ENCODE measurements at places on chromosomes 3 and 15.

DNA sequence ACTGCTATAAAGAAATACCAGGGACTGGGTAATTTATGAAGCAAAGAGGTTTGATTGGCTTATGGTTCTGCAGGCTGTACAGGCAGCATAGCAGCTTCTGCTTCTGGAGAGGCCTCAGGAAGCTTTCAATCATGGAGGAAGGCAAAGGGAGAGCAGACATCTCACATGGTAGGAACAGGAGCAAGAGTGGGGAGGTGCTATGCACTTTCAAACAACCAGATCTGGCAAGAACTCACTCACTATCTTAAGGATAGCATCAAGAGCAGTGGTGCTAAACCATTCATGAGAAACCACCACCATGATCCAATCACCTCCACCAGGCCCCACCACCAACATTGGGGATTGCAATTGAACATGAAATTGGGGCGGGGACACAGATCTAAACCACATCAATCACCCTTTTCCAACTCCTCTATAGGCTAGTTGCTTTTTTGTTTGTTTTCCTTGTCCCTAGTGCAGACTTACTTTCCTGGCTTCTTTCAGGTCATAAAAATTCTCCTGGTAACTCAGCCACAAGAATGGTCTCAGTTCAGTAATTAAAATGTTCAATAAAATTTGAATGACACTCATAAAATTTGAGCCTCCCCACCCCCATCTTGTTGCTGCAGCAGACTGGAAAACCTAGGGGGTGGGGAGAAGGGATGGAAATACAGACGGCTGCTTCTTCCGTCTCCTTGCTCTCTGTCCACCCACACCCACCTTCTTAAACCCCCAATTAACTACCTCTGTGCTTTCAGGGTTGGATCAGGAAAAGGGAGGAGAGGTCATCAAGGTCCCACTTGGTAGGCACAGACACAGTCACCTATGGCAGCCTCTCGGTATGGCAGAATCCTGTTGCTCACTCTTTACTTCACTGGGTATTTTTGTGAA is 16.3 kb upstream of the TIPARP start:
- no peak for DNase-seq

DNA sequence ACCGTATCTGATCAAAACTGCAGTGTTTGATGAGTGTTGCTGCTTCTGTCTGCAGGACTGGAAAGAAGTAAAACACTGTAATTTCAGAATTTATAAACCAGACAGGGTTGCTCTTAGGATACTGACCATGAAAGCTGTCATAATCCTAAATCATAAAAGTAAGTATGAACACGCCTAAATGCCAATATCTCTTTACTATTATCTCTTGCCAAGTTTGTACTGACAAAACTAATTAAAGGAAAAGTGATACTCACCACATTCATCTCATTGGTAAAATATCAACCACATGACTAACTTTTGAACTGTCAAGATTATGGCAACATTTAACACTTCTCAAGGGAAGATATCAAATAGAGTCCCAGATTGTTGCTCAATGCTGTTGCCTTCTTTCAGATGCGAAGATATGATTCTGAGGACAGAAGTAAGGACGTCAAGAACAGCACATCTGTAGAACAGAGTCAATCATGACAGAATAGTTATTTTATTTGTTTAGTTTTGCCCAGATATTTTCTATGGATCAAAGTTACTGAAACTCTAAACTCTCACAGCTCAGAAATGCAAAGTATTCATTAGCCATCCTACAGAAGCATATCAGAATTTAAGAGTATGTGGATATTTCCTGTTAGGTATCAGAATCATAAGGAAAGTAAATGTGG is 61.4 kb upstream of the COL8A1 start:
- no peak for DNase-seq

DNA sequence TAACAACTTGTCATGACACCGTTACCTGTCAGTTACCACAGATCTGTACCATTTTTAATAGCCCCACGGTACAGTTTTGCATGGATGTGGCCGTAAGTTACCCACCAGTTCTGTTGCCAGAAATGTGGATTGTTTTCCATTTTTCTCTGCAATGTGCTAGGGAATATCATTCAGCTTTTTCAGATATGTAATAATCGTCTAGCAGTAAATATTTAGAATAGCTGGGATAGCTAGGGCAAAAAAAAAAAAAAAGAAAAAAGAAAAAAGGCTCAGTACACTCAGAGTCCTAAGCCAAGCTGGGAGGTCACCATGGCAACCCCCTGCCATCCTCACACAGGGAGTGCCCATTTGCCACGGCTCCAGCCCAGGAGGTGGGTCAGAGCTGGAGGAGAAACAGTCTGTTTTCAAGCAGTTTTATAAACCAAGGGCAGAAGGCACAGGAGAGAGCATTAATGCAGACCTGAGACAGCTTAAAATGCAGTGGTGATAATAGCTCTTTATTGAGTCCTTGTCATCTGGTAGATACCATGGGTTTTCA is 25.2 kb downstream of the PAQR5 start:
- DNase-seq = no peak

GRCh38 chr15:42933886-42934667 is 13.5 kb upstream of the TTBK2 start:
- DNase-seq = no peak

DNA sequence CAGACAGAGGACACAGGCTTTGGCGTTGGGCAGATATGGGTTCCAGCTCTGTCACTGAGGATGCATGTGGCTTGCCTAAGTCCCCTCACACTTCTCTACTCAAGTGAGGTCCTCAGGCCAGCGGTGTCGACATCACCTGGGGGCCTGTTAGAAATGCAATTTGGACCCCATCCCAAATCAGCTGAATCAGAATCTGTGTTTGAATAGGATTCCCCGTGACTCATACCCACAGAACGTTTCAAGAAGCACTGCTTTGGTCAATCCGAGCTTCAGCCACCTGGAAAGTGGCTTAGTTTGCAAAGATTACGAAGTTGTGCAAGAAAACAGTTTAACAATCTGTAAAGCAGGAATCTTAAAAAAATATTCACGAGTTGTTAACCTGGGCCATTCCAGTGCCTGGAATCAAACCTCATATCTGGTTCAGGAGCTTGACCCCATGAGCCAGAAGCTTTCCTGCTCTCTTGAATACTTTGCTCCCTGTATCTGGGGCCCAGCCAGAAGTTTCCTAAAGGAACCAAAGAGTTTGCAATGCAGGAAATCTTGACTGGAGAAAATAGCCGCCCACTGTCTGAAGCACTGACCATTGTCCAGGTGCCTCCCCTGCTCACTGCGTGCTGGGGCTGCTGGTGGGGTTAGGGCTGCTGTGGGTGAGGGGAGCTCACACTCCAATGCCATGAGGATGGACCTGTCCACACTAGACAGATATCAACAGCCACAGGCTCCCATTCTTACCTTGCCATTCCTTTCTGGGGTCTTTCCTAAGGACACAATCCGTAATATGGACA is 208.5 kb upstream of the LINGO1 start:
- no peak for DNase-seq

DNA sequence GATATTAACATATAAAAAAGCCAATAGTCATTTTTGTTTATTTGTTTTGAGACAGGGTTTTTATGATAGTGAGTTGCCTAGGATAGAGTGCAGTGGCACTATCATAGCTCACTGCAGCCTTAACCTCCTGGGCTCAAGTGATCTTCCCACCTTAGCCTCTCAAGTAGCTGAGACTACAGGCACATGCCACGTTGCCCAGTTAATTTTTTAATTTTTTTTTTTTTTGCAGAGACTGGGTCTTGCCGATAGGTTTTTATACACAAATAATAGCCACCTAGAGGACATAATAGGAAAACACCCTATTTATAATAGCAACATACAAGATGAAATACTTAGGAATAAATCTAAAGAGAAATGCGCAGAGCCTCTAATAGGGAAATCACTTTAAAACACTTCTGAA is 13.3 kb downstream of the EIF3J start:
- peak; percentile 64 for DNase-seq

- no peak for DNase-seq
Observed at GRCh38 chr3:149215515-149215914, 6.1 kb downstream of the CP start.

- no peak for DNase-seq
Observed at GRCh38 chr15:90076716-90077115, 25.6 kb downstream of the IDH2 start.

- no peak for DNase-seq
Observed at GRCh38 chr3:39446444-39446843, 21.0 kb upstream of the MOBP start.

GRCh38 chr15:90389513-90389912 is 1.5 kb downstream of the IQGAP1 start:
- DNase-seq = no peak

GRCh38 chr15:66747223-66747622 is 45.2 kb downstream of the SMAD6 start:
- no peak for DNase-seq

DNA sequence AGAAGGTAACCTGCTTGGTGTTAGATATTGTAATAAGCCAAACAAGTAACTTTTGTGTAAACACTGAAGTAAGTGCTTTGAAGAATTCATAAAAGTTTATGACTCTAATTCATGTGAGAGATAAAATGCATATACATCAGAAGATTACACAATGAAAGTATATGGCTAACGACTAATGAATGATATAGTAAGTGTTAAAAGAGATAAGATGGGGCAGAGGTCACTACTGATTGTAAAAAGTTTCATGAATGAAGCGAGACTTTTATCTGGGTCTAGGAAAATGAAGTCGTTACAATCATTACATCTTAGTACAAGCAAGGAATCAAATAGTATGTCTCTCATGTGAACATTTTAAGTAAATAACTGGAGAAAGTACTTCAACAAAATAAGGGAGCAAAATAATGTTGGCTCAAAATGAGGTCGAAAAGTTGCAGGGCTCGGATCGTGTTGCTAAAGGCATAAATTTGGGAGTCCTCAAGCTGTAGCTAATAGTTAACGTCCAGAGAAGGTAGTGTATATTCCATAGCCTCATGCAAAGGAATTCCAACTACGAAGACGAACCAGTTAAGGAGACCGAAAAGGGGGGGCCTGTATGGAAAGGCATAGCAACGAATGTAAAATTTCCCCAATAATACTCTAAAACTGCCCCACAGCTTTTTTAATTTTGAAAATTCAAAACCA is 984 bp upstream of the DUT start:
- DNase-seq = peak; percentile 51

DNA sequence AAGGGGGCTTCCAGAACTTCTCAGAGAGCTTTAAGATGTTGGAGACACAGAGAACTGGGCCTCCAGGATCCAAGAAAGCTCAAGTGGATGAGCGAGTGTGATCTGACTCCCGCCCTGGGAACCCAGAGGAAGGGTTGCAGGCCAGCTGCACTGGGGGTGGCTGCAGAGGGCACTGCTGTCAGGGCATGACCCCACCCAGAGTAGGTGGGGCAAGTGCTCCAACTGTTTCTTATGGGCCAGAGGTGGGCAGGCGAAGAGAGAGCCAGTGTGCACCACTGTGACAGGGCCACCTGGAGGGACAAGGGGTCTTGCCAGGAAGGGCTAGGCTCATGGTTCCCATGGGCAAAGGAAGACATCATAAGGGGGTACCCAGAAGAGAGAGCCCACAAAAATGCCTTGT is 48.8 kb downstream of the EXOG start:
- DNase-seq = no peak

DNA sequence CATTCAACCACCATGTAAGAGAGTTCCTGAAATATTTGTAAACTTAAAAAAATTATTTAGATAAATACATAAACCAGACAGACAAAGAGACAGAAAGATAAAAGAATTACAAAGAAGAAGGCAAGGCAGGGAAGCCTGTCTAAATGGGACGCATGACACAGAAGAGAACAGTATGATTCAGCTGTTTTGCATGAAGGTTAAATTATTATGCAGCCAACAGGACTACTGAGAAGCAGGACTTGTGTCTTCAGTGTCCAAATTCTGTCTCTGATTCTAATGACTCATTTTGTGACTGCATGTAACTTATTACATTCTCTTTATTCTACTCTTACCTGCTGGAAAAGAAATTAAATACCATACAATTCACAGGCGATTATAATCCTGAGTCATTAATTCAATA is 340.4 kb upstream of the KCNMB2 start:
- no peak for DNase-seq

- DNase-seq = no peak
Observed at GRCh38 chr3:61448378-61448777, 113.0 kb upstream of the PTPRG start.

- no peak for DNase-seq
Observed at GRCh38 chr3:29011966-29012365, 268.9 kb upstream of the RBMS3 start.

DNA sequence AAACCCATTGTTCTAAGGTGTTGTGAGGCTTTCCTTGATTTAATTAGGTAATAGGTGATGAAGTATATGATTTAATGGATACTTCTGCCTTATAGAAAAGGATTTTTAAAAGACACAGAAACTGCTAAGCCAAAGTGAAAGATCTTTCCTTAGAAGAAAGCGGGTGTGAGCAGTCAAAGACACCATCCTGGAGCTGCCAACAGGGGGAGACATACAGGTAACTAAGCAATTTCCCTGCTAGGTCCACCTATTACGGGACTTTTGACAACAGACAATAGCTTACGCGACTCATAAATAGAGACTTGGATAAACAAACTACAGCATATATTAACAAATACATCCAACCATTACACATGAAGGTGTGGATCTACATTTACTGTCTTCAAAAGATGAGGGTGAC is 669.5 kb downstream of the SQOR start:
- peak; percentile 11 for DNase-seq

DNA sequence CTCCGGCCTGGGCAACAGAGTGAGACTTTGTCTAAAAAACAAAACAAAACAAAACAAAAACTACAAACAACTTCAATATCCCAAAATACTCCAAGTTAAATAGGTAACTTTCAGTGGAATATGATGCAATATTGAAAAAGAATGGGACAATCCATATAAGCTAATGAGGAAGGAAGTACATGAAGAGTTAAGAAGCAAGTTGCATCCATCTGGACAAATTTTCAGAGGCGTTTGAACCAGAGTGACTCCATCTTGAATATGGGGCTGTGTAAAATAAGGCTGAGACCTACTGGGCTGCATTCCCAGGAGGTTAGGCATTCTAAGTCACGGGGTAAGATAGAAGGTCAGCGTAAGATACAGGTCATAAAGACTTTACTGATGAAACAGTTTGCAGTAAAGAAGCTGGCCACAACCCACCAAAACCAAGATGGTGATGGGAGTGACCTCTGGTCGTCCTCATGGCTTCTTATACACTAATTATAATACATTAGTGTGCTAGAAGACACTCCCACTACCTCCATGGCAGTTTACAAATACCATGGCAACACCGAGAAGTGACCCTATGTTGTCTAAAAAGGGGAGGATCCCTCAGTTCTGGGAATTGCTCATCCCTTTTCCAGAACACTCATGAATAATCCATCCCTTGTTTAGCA is 58.1 kb upstream of the LCTL start:
- no peak for DNase-seq
